Activated naive CD8-positive, alpha-beta T cell treated with anti-CD3 and anti-CD28 coated beads, Interleukin-2, amount 10 ng/mL, durations not matched to agents 7 days and 5 days (primary cell): ENCODE measurements at places on chromosomes 11 and 22.

- DNase-seq = peak; percentile 63
These were observed 14.2 kb downstream of the DTX4 start for GRCh38 chr11:59186130-59186594.

- no peak for DNase-seq
These were observed 69.3 kb downstream of the SEZ6L start for GRCh38 chr22:26238596-26238995.

DNA sequence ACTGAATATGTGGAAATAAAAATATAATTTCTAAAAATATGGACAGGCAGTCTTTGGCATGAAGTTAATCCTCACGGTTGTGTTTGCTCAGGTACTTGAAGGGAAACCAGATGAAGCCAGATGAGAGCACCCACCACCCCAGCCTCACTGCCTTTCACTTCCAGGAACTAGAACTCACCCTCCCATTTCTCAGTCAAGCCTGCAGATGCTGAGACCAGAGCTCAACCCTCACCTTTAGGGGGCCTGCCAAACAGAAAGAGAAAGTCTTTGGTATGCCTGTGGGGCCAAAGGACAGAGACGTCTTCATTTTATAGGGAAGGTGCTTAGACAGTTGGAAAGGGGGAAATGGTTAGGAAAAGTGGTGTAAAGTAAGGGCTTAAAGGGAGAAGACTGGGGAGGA, 252.8 kb upstream of the PLET1 start:
- no peak for DNase-seq

DNA sequence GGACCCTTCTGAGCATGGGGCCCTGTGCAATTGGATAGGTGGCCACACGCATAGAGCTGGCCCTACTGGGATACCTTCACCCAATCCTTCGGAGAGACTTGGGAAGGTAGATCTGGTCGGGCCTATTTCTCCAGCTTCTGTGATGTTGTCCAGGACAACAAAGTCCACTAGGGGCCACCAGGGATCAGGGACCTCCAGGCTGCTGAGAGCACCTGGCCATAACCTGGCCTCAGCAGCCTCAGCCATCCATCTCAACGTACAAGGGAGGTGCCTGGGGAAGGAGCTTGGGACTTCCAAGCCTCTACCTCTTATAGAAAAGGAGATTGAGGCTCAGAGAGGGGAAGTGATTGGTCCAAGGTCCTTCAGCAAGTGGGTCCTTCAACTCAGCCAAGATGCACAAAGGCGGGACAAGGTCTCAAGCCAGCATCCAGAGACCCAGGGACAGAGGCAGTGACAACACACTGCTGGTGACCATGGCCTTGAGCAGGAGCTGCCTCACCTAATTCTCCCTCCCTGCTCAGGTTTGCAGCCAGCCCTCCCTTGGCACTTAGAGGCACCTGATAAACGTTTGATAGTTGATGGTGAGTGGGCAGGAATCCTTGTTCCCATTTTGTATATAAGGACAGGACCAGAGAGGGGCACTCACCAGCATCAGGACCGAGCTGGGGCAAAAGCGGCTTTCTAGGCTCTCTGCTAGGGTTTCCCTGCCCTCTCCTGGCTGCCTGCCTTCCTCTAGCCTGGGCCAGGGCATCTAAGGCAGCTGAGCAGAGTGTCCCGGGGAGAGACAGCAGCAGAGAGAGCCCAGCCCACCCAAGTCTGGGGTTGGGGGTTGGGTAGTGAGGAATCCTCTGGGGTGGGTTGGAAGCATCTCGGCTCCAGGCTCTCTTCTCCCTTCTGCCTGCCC, 4.5 kb downstream of the RAC2 start:
- no peak for DNase-seq

DNA sequence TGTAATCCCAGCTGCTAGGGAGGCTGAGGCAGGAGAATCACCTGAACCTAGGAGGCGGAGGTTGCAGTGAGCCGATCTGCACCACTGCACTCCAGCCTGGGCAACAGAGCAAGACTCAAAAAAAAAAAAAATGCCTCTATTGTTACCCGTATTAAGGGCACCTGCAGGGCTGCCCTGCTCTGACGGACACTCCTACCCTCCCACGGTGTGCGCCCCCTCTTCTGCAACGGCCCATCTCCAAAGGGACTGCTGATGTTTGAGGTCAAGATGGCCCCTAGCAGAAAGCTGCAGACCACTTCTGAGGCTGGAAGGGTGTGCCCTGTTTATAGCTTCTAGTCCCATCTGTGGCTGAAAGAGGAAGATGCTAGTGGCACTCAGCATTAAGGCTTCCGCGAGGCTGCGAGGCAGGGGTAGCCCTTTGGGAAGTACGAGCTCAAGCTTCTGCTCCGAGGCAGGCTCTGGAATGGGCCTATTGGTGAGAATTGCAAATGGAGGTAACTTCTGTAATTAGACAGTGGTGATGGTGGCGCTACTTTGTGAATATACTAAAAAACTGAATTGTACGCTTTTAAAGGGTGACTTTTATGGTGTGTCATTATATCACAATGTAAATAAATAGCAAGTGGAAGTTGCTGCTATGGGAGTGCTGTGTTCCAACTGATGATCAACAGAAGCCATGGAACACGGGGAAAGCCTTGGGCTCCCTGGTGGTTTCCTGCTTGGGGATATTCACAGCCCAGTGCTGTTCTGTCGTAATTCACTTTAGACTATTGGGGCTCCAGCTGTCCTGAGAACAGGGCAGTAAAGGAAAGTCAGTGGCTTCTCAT, 24.3 kb downstream of the ARFGAP2 start:
- DNase-seq = no peak

DNA sequence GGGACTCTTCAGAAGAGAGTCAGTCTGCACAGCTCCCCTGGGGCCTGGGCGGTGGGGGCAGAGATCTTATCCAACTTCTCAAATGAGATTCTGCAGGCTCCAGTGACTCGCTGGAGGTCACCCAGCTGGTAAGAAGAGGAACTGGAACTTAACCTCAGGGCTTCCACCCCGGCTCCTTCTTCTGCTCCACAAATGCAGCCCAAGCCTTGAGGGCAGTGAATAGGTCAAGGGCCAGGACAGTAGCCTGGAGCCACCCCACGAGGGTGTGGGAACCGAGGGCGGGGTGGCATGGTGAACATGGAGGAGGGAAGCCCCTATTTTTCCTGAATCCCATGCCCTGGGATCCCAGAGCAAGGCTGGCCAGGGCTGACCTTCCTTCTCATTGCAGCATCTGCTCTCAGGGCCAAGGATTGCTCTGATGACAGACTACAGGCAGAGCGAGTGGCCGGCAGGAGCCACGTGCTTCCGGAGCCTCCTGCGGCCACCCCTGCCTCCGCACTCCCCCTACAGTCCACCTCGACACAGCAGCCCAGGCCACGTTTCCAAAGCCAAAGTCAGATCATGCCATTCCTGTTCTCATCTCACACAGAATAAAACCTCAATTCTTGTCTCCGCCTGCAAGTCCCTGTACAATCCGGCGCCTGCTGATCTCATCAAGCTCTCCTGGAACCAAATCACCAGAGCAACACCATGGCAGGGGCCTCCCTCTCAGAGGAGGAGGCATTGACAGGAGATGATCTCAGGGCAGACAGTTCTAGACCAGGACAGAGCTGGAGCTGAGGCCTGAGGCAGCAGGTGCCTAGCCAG, 21.1 kb upstream of the UPK3A start:
- DNase-seq = no peak

DNA sequence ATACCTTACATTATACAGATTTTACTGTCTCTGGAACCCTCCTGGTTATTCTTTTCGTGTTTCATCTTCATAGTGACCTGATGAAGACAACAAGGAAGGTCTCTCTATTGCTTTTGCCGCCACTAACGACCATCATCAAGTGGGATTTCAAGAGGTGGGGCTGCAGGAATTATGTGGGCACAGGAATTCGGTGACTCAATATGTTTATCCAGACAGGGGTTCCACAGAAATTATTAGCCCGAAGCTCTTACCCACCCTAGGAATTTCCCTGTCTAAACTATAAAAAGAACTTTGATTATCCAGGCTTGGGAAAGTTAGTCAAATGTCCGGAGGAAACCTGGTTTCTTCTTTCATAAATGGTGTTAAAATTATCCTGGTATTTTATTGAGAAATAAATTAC, 566.8 kb upstream of the TENM4 start:
- DNase-seq = no peak

GRCh38 chr22:27438271-27438980, 363.1 kb downstream of the MN1 start:
- no peak for DNase-seq

DNA sequence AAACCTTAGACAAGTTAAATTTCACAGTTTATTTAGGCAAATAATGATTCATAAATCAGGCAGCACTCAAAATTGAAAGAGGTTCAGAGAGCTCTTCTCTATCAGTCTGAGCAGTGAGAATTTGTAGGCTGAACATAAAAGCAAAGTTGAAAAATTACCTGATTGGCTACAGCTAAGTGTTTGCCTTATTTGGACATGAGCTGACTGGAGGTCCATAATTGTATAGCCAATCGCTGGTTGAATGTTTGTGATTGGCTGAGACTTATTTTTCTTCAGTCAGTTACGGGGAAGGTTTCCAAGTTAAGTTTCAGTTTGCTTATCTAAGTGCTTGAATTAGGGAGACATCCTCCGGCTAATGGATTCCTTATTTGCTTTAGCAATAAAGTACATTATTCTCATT, 527.5 kb downstream of the CNTN5 start:
- DNase-seq = no peak

DNA sequence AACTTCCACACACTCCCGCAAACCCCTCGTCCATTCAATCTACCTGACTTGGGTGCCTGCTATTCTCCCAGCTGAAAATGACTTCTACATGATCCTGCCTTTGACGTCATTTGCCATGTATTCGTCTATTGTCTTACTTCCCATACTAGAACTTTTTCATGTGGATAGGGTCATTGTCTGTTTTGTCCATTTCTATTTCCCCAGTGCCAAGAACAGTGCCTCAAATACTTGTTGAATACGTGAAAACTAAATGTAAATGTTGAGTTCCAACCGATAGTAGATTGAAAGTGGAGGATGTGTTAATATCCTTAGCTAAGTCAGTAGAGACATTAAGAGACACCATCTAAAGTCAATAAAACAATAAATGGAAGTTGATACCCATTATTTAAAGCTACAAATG, 935 bp downstream of the TRIM68 start:
- DNase-seq = no peak

DNA sequence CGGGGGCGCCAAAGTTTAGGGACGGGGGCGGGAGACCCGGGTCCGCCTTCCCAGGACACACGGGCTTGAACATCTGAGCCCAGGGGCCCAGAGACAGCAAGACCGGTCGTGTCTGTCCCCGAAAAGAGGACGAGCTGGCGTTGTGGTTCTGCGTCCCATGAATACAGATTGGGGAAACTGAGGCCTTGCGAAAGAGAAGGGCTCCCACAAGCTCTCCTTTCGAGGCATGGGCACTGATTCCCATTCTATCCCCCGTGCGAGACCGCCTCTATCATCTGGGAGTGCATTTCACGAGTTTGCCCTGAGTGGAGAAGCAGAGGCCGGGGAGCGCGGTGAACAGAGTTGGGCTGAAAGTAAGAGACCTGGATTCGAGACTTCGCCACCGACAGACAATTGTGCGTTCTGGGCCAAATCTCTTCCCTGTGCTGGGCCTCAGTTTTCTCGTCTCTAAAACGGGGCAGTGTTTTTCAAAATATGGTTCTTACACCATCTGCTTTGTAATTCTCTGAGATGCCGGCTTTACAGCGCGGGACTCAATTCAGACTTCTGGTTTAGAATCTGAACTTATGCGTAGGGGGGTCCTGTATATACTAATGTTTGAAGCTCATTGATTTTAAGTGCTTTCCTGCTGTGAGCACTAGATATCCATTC, 471 bp downstream of the RNF185 start:
- peak; percentile 38 for DNase-seq

DNA sequence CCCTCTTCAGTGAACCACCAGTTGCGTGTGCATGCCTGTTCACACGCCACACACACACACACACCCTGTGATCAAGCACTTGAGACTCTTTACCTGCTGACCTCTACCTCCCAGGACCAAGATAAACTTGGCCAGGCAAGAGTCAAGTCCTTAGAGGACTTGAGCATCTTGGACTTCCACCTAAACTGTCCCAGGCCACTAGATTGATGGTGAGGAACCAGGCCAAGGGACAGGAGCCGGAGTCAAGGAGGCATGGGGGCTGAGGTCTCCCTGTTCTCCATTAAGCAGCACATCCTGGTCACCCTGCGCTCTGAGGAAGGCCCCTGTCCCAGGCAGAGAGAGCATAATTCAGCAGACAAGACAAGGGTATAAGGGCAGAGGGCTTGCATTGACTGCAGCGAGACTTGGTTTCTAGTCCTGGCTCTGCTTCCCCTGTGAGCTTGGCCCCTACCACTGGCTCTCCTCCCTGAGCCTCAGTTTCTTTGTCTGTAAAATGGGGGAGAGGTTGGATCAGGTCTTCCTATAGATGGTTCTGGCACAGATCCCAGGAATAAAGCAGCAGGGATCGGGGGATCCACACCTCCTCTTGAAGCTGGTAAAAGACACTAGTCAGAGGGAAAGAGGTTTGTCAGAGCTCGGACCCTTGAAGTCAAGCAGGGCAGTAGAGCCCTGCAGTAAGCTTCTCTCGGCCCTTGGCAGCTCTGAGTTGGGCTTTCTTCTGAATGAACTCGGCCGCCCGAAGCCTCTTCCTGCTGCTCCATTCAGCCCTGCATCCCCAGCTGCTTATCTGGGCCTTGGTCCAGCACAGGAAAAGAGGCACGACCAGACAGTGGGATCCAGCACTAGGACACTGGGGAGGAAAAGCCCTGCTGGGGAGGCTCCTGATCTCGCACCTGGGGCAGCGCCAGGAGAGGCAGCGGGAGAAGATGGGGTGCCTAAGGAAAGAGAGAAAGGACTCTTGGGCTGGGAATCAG, 2.0 kb downstream of the CREB3L1 start:
- no peak for DNase-seq

DNA sequence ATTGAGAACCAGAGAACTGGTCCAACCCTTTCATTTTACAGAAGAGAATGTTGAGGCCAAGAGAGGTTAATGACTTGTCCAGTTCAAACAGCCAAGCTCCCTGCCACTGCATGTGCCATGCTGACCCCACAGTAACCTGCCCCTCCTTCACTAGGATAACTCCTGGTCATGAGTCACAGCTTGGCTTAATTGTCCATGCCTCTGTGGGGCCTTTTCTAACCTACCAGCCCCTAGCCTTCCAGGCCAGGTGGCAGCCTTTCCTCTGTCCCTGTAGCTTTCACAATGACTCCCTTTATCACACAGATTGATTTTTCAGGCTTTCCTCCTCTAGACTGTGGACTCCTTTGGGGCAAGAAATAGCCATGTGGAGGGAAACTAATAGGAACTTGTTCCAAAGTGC, 97.2 kb downstream of the PIWIL4 start:
- no peak for DNase-seq

- no peak for DNase-seq
These were observed 9.2 kb upstream of the CELSR1 start for GRCh38 chr22:46546466-46547178.

- peak; percentile 80 for DNase-seq
These were observed 56.4 kb upstream of the CD44 start for GRCh38 chr11:35082321-35083180.
